NCI-H2081 (cell line): ENCODE measurements at places on chromosomes 13 and 19.

DNA sequence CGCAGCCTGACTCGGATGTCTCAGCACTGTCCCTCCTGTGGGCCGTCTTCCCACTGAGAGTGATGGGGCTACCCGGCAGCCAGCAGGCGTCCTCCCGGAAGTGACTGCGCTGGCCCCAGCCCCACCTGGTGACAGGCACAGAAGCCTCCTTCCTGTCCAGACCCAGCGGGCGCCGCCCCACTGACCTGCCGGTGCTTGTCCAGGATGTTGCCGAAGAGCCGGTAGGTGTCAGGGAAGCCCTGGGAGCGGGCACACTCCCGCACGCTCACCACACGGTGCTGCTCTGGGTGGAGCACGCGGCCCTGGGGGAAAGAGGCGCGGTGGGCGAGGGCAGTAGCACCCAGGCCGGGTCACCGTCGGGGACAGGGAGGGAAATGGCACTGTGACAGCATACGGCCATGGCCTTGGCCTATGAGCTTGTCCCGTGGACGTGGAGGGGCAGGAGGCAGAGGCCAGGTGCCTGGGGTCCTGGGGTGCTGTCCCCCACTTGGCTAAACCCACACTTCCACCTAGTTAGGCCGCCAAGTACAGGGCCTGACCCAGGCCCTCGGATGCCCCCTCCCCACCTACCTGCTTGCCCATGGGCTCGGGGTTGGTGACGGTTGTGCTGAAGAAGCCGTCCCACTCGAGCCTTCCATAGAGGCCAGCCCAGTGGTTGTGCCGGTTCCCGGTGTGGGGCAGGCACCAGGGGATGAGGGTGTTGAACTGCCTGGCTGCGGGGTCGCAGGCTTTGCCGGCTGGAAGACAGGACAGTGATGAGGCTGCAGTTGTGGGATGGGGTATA lies 16.0 kb upstream of the EIF3G start:
- DNase-seq, result no peak

DNA sequence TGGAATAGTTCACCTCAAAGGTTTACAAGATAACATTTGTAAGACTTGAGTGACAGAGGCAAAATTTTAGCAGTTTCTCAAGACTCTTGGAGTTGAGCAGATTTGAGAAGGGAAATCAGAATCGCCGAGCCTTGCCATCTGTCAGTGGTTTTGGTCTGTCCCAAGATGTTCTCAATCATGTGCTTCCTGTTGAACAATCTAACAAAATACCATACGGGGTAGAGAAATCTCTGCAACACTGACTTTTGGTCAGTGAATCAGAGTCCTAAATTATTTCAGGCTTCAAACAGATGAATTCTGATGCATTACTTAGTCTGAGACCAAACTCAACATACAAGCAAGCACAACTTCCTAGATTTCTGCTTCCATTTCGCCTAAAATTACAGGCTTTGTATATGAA lies 3.8 kb downstream of the KCTD12 start:
- DNase-seq, result no peak

DNA sequence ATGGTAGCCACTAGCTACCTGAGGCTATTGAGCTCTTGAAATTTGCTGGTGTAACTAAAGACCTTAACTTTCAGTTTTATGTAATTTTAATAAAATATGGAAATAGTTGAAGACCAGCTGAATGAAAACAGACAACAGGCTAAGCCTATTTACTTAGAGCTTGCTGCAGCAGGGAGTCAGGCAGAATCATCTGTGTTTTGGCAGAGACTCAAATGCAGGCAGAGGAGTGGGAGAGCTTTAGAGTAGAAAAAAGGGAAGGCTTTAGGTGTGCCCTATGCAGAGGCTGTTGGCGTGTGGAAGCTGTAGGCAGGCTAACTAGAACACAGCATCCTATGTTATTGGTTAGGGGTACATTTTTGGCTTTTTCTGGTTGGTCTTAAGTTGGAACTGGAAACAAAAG lies 304.9 kb upstream of the NBEA start:
- DNase-seq, result no peak

- DNase-seq, result no peak
Observed at GRCh38 chr13:83547043-83547442, 335.2 kb downstream of the SLITRK1 start.

- no peak for DNase-seq
Observed at GRCh38 chr13:46109451-46109850, 4.6 kb upstream of the CPB2 start.

DNA sequence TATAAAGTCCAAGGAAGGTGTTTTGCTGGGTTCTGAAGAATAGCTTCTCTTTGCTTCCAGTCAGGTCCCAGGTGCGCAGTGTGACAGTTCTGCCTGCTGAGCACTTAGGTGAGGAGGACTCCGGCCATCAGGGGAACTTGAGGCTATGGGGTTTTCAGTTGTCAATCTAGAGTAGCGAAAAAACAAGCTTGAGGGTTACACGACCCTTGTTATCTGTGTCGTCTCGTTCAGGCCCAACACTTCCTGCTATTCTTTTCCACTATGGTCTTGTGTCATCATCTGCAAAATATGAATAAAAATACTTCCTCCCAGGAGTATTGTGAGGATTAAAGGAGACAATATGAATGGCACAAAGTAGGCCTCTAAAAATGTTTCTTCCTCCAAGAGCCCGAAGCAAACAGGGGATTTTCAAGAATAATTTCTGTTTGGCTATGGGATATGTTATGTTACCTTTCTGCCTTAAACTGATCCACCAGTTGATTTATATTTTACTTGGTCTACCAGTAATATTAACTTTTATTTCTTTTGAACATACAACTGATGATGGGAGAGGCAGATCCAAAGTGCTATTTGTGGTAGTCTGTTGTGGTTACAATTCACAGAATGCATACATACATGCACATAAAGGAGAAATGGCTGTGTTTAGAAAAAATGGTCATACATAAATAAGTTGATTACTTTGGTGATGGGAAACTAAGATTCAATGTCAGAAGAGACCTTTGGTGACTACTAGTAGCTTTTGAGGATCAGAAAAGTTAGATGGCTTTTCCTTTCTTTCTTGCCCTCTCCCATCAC lies 40.5 kb upstream of the RCBTB2 start:
- no peak for DNase-seq

- peak; percentile 70 for DNase-seq
Observed at GRCh38 chr19:13849991-13850909, 26.7 kb upstream of the NANOS3 start.

GRCh38 chr13:69044629-69045028 lies 1063.0 kb upstream of the ATXN8OS start:
- DNase-seq, result no peak

DNA sequence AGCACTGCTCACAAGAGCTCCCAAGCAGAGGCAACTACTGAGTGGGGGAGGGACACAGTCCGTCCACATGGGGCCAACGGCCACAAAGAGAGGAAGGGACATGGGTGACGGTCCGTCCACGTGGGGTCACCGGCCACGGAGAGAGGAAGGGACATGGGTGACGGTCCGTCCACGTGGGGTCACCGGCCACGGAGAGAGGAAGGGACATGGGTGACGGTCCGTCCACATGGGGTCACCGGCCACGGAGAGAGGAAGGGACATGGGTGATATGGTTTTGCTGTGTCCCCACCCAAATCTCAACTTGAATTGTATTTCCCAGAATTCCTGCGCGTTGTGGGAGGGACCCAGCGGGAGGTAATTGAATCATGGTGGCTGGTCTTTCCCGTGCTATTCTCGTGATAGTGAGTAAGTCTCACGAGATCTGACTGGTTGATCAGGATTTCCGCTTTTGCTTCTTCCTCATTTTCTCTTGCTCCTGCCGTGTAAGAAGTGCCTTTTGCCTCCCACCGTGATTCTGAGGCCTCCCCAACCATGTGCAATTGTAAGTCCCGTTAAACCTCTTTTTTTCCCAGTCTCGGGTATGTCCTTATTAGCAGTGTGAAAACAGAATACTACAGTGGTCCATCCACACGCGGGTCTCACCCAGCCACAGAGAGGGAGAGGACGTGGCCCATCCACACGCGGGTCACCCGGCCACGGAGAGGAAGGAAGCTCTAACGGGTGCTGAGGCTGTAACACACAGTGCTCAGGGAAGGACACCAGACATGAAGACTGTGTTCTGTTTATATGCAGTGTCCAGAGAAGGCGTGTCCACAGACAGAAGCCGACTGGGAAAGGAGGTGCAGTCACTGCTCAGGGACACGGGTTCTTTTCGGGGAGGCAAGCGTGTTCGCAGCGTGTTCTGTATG lies 48.5 kb downstream of the GAS6 start:
- DNase-seq, result no peak

DNA sequence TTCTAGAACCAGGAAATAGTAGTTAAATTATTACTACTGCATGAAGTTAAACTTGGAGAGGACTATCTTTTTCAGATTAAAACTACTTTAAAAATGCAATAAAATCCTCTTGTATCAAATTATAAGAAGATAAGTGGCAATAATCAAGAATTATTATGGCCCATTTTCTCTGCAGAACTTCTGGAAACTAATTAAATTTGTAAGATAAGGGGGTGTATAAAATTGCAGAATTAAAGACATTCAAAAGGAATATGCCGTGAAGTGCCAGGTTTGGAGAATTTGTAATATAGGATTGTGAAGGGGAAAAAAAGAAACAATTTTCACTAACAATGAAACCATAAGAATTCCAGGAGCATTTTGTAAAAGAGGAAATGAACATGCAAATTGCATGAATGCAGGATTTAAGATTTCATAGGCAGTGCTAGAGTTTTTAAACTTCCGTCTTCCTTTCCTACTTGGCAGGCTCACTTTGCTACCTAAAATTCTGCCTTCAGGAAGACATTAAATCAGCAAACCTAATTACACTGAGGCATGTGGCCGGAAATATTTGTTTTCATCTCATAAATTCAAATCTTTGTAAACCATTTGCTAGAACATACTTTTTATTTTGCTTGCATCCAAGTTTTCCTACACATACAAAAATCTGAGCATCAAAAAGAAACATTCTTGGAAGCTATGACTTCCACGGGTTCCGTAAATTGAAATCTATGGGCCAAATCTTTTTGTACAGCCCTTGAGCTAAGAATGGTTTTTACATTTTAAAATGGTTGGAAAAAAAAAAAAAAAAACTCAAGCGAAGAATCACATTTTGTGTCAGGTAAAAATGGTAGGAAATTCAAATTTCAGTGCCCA lies 166.9 kb downstream of the DCLK1 start:
- no peak for DNase-seq

DNA sequence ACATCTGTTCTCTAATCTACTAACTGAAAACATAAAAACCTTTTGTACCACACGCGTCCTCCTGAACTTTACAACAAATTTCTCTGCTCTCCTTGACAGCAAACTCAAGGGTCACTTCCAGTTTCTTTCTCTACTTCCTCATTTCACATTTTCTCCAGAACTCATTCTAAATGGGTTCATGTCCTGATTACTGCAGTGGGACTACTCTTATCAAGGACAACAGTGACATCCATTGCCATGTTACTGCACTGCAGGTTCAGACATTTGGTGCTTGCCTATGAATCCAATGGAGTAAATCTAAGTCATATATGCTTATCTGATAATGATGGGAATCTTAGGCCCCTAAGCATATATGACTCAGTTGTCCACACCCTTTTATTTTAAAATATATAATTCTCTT lies 35.3 kb downstream of the FPR3 start:
- DNase-seq, result no peak

GRCh38 chr19:1220976-1221903 lies 15.7 kb downstream of the STK11 start:
- no peak for DNase-seq

- no peak for DNase-seq
Observed at GRCh38 chr13:46057256-46058015, 4.9 kb upstream of the ZC3H13 start.

- DNase-seq, result no peak
Observed at GRCh38 chr13:73082471-73082870, 23.7 kb downstream of the KLF5 start.

DNA sequence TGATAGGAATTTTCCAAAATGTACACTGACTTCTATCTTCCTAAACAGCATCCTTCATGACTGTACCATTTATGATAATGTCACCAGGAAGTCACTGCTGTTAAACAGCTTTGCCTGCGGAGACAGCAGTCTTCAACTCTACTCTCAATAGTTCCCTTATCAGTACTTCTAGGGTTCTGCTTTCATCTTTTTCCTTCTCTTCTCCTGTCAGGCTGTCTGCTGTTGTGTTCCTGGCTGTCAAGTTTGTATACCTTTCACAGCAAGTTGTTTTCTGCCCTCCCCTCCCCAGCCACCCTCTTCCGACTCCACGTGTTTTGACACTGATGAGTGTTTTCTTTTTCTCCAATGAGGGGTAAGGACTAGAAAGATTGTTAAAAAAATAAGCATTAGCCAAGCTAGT lies 2.2 kb downstream of the UPF3A start:
- no peak for DNase-seq

GRCh38 chr19:29006057-29006735 lies 206.8 kb downstream of the UQCRFS1 start:
- no peak for DNase-seq

DNA sequence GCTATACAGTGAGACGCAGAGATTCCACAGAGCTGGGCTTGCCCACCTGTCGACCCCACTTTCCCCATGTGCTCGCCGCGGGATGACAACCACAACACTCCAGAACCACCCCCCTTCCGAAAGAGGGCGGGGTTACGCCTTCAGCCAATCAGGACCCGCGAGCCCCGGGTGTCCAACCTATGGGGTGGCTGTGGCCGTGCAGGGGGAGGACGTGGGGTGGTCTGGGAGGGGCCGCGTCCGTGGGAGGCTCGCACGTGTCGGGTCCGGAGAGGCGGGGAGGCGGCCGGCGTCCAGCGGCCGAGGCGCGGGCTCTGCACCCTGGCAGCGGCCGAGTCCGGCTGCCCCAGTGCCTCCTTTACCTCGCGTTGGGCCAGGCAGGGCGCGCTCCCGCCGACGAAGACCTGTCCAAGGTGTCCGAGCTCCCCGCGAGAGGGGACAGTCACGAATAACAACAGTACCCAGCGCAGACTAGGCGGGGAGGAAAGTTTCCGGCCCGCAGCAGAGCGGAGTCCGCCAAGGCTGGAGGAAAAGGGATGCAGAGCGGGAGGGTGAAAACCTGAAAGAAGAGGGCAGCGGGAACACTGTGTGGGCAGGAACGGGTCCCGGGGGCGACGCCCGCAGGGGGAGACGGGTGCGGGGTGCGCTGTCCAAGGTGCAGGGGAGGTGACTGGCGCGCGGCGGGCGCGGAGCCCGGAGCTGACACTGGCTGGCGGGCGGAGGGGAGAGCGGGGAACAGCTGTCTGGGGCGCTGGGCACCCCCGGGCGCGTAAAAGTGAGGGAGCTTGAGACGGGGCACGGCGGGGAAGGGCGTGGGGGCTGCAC lies 911 bp downstream of the ENOX1 start:
- DNase-seq, result peak; percentile 88

DNA sequence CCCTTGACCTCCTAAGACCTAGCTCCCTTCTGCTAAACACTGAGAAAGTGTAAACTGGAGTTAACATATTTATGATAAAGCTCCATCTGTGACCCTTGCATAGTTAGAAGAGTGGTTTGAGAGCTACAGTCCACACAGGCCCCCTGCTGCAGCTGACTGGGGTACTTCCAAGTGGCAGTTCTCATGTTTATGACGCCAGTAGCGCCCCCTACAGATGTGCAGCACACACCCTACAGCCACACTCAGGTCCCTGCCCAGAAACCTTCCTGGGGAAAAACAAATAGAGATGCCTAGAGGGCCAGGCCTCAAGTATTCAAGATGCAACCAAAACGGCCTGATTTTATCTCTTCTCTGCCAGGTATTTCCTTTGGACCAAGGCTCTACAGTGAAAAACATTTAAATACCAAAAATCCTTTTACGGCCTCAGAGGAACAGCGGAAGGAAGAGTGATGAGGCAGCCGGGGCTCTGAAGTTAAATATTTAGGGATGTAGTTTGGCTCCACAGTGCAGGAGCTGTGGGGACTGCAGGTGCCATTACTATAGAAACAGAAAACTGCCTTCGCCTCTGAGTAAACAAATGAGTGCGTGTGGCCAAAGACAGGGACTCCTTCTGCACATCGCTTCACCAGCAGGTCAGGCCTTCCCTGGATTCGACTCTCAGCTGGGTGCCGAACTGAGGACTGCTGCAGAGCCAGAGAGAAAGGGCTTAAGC lies 553.1 kb downstream of the EFNB2 start:
- peak; percentile 1 for DNase-seq
